ENCODE measurements at places on chromosomes 2 and 18.

DNA sequence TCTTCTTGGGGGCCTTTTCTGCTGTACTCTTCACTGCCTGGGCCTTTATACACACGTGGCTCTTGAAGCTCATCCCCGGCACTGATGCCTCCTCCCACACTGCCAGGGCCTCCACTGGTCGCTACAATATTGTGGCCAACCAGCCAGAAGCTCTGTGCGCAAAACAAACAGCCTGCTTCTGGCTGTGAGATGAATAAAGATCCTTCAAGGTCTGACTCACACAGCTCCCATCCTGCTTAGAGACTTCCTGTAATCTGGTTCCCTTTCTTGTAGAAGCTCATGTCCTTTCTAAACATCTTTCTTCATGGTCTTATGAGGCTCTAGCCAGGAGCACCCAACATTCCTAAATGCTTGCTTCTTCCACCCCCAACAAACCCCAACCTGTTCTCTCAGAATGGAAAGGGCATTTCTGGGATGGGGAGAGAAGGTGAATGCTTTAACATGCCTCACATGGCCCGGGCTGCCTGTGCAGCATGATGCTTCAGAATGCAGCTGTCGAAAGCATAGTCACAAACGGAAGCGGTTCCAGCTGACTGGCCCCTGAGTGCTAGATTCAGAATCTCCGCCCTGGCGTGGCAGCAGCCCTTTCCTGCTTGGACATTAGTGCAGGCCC lies 24.6 kb downstream of the NRP2 start:
- peak; percentile 65 for DNase-seq

- no peak for DNase-seq
Measured at GRCh38 chr2:55862673-55863390, 60.8 kb downstream of the EFEMP1 start.

DNA sequence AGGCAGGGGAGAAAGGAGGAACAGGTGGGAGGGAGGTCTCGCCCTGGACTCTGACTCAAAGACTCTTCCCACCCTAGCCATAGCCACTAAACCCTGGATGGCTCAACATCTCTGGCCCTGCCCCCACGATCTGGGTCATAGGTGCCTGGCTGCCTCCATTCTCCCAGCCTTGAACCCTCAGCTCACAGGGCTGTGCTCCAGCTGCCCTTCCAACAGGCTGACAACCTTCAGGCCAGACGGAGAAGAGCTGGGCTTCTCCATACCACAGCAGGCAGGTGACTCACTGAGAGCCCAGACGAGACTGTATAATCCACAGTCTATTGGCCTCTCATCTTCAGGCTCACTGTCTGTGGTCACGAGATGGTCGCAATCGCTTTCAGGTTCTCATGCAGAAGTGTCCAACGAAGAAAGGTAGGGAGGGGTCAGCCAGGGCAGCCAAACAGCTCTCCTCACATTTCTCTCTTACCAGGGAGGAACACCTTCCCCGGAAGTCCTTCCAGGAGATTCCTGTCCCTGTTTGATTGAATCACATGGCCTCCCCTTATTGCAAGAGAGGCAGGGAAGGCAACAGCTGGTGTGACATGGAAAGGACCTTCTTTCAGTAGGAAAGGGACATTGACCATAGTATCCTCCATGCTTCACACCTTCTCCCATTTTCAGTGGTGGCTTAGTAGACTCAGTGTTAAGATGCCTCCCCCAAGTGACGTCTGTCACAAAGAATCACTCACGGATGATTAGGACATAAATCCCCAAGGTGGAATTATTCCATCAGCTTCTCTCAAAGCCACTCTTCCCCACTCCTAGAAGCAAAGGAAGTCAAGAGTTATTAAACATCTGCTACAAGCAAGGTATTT lies 100.1 kb downstream of the MRO start:
- no peak for DNase-seq

DNA sequence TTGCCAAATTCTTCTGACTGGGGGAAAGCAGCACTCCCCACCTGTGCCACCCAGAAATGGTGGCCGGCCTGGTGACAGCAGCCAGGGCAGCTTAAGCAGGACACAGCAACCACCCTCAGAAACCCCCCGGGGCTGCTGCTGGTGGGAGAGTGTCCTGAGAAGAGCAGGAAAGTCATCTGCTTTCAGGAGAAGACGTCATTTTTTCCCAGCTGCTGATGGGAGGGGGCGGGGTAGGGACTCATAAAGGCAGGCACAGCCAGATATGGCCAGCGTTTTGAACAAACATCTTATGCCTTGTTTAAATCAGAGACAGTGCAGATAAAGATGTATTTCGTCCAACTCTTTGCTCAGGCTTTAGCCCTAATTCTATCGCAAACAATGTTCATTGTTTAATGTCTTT lies 139.5 kb downstream of the LRRC30 start:
- no peak for DNase-seq

DNA sequence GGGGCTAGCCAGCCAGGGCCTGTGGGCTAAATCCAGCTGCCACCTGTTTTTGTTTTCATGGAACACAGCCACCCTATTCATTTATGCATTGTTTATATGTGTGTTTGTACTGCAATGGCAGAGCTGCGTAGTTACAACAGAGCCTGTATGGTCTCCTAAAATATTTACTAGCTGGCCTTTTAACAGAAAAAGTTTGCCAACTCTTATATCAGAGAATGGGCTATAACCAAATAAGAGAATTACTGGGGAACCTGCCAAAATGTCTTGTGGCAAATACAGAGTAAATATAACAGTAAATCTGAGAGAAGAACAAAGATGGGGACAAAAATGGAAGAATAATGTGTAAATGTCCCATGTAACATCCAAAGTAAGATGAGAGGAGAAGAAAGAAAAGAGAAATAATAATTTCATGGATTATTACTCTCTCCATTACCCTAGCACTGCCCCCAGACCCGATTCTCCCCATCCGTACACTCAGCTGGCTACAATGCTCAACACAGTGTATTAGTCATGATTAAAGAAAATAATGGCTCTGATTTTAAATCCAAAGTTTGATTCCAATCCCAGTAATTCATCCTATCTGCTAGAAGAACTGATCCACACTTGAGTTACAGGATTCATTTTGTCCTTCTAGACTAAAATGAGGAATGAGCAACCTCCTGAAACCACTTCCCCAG lies 249.3 kb downstream of the LRATD1 start:
- DNase-seq = no peak

- DNase-seq = no peak
Measured at GRCh38 chr18:7369006-7369405, 138.1 kb downstream of the LRRC30 start.

- DNase-seq = no peak
Measured at GRCh38 chr2:58106896-58107295, 60.3 kb downstream of the VRK2 start.

GRCh38 chr18:8766559-8767293 lies 61.4 kb downstream of the MTCL1 start:
- DNase-seq = no peak

GRCh38 chr18:22858121-22858520 lies 75.0 kb upstream of the RBBP8 start:
- DNase-seq = no peak

GRCh38 chr2:118371515-118371914 lies 283.2 kb downstream of the INSIG2 start:
- DNase-seq = peak; percentile 11

- DNase-seq = no peak
Measured at GRCh38 chr2:188076149-188077056, 215.3 kb upstream of the GULP1 start.
